ENCODE measurements at places on chromosomes 7 and 10.

- no peak for DNase-seq
Observed at GRCh38 chr7:1354661-1355567, 104.4 kb downstream of the MICALL2 start.

- DNase-seq, result no peak
Observed at GRCh38 chr7:29360633-29361625, 166.4 kb downstream of the CHN2 start.

DNA sequence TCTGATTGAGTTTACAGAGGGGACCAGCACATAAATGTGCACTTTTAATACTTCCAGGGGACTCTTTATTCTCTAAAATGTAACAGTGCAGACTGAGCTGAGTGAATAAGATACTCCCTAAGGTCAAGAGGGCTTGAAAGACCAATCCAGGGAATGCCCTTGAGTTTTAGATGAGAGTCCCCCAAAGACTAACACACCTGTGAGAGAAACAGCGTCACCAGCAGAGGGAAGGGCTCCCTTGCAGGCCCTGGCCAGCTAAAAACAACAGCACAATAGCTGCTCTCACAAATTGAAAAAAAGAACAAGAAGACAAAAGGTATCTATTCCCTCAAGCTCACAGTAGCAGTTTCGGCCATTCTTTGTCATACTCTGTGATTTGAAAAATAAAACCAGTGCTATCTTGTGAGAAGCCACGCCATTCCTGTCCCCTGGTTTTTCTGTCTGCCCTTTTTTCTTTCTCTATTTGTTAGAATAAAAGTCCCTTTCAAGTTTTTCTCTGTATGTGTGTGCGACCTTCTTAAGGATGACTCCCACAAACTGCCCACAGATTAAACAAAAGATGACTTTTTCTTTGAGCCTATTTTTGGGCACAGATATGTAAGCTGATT, 230.4 kb upstream of the BMPER start:
- no peak for DNase-seq

GRCh38 chr10:92688573-92688926, 1.2 kb upstream of the HHEX start:
- DNase-seq, result no peak

- no peak for DNase-seq
Observed at GRCh38 chr7:89994483-89994882, 159.8 kb upstream of the STEAP1 start.

DNA sequence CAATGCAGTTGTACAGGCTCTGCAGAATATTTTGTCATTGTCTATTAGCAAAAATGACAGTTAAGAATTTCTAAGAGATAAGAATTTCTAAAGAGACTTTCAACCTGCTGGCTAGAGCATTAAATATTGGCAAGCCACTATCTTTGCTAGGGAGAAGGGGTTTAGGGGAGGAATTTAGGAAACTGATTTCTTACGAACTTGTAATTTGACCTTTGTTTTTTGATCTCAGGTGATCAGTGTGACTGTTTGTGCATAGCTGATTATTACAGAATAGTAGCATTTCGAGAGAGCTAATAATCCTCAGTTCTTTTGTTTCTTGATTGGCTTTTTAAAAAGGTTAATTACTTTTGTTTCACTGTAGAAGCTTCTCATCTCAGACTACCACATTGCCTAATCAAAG, 68.1 kb downstream of the ST7 start:
- DNase-seq, result no peak

DNA sequence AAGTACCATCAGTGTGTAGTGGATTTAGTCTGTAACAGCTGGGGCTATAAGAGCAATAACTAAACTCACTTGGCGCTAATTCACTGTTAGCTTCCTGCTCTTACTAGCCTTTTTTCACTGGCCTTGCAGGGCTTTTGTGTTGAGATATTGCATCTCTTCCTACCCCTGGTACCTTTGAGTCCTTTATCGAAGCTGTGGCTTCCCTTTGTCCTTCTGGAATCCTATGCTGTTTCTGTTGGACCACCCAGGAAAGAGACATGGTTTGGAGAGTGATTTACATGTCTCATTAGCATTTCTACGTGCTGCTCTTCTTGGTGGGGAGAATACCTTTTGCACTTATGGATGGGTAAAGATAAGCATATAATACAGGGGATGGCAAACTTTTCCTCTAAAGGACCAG, 103.8 kb downstream of the MLLT10 start:
- DNase-seq, result no peak

DNA sequence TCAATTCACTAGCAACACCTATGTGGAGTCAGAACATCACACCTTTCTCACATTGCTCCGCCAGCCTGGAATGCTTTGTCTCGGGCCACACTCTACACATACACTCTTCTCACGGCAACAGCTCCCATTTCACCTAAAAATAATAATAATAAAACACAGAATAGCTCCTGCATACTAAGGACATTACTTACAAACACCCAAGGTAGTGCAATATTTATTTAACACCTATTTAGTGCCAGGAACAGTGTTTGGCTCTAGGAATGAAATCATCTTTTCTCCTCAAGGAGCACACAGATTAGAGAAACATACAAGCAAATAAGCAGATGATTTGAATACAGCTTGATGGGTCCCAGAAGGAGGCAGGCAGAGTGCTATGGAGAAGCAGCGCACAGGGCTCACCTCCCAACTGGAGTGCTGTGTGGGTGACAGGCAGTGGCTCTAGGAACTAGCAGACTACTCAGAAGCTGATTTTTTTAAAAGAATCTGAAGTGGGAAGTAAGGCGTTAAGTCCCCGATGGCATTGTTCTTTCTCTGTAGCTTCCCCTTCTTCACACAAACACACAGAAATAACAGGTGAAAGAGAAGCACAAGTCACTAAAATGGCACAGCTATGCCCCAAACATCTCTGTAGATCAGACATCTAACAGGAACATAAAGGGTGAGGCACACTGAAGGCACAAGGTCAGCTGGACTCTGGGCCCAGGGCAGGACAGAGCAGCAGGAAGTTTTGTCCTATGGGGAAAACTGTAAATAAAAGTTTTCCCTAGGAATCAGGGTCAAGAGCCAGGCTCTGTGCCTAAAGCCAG, 16.7 kb downstream of the USP6NL start:
- DNase-seq, result no peak

DNA sequence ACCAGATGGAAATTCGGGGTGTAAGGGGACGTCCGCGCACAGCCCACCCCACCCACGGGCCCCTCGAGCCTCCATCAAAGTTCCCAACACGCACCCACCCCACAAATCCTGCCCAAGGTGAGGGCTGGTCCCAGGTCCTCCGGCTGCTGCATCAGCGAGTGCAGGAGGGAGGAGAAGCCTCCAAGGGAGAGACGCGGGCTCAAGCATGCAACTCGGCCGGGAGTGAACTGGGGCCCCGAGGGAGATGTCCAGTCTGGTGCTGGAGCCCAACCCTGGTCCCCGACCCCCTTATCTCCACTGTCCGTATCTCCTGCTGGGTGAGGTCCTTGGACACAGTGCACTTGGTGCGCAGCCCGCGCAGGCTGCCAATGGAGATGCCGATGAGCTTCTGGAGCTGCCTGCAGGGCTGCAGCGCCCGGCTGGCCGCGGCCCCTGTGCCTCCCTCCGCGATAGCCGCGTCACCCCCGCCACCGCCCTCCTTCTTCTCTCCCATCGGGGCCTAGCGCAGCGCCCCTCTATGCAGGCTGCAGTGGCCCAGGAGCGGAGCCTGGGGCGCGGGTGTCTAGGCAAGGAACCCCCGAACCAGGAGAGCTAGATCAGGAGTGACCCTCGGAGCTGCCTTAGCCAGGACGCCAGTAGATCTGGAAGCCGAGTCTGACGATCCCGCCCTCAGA, 489.2 kb downstream of the ZNF33B start:
- no peak for DNase-seq

DNA sequence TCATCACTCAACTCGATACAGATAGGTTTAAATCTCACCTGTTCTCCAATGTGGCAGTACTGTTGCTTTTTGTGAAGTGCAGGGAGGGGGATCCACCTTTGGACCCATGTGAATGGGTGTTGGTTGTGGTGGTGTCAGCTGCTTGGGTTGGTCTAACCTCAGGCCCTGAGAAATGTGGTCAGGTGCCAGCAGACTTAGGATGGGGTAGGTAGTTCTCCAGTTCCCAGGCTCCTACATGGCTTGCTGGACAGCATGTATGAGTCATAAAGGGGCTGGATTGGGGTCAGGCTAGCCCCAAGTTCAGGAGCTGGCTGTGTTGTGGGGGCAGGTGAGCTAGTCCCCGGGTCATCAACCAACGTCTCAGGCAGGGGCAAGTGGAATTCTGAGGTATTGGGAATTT, 472.6 kb upstream of the CNTNAP2 start:
- no peak for DNase-seq

DNA sequence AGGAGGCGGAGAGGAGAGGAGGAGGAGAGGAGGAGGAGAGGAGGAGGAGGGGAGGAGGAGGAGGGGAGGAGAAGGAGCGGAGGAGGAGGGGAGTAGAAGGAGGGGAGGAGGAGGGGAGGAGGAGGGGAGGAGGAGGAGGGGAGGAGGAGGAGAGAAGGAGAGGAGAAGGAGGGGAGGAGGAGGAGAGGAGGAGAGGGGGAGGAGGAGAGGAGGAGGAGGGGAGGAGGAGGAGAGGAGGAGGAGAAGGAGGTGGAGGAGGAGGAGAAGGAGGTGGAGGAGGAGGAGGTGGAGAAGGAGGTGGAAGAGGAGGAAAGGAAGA, 15.5 kb upstream of the CRCP start:
- no peak for DNase-seq

GRCh38 chr10:43942096-43942850, 293.6 kb upstream of the ZNF32 start:
- no peak for DNase-seq

- DNase-seq, result no peak
Observed at GRCh38 chr10:5609952-5610616, 56.3 kb downstream of the ASB13 start.

DNA sequence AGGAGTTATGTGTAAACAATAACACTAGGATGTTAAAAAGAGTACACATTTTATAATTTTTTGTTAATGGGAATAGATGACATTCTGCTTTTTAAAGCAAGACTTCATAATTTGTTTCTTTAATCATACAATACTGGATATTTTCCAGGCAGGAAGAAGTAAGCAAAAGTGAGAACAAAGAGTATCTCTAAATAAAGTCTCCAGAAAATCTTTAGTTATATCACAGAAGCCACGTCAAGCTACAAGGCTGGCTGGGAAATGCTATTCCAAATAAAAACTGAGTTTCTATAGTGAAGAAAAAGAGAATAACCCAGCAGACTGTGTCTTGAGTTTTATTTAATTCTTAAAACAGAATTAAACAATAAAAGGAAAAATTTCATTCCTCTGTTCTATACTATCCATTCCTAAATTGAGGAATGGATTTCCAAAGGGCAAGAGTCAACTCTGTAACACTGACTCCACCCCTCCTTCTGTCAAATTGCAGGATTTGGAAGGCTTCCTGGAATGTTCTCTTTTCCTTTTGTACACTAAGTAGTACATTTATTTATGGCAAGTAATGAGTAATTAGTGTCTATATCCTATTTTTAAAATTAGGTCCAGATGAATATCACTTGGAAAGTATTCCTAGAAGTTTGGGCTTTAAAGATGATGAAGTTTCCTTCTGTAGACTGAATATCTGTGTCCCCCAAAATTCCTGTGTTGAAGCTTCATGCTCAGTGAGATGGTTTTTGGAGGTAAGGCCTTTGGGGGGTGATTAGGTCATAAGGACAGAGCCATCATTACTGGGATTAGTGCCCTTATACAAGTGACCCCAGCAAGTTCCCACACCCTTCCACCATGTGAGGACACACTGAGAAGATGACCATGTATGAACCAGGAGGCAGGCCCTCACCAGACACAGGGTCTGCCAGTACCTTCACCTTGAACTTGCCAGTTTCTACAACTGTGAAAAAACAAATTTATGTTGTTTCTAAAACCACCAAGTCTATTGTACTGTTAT, 290.9 kb downstream of the CRPPA start:
- DNase-seq, result no peak

DNA sequence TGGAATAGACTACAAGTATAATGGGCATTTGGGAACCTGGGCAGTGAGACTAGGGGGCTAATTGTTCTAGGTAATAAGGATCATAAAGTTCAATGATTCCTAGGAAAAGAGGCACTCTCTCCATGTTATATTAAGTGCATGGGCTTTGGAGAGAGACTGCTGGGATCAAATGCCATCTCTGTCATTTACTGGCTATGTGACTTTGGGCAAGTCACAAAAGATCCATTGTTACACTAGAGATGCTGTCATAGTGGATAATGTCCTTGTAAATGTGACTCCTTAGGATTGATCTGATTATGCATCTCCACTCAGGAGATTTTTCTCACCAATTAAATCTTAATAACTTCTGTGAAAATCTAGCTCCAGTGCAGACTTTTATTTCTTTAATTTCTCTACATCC, 156.3 kb upstream of the CACNA2D1 start:
- DNase-seq, result no peak

Measured in smooth muscle cell of the brain vasculature (primary cell).